ENCODE measurements at places on chromosomes 7 and 10.

- DNase-seq, result no peak
Measured at GRCh38 chr7:124893140-124893827, 36.3 kb downstream of the POT1 start.

- no peak for DNase-seq
Measured at GRCh38 chr10:24272374-24272773, 63.4 kb downstream of the KIAA1217 start.

DNA sequence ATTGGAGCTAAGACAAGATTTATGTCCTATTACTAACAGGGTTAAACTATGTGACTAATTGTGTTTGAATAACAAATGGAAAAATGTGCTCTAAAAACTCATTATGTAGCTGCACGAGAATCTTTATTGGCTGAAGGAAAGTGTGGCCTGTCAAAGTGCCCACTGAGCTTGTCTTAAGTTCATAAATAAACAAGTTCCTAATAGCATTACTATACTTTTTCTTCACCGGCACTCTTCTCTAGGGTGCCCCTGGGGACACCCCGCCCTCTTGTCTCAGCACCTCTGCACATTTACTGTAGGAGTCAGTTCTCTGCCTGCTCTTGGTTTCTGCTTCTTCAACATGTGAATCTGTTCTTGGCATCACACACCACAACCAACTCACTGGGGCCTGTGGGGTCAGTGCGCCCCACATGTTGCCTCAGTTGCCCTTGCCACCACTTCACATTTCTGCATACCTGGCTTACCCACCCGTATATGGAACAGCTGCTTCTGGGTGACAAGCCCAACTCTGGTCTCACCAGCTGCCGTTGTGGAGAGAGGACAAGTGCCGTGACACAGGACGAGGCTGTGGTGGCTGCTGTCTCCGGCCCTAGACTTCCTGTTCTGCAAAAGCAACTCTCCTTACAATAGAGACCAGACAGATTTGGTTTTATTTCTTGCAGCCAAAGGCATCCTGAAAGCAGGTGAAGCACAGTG lies 96.3 kb upstream of the DDC start:
- no peak for DNase-seq

DNA sequence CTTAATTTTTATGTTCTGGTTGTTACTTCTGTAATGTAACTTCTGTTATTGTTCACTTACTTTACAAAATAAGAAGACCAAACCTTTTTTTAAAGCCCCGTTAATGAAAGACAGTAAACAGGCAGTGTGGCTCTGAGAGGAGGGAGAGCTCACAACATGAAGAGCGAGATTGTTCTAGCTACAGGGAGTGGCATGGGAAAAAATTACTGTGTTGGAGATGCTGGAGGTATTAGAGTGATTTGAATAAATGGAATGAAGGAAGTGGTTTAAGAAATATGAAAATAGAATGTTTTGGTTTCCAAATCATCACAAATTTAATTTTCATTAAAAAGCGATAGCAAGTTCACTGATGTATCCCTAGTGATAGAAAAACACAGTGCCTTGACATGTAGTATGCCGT lies 31.8 kb downstream of the REEP3 start:
- DNase-seq, result no peak

- DNase-seq, result no peak
Measured at GRCh38 chr10:112124866-112125265, 58.7 kb downstream of the GPAM start.

DNA sequence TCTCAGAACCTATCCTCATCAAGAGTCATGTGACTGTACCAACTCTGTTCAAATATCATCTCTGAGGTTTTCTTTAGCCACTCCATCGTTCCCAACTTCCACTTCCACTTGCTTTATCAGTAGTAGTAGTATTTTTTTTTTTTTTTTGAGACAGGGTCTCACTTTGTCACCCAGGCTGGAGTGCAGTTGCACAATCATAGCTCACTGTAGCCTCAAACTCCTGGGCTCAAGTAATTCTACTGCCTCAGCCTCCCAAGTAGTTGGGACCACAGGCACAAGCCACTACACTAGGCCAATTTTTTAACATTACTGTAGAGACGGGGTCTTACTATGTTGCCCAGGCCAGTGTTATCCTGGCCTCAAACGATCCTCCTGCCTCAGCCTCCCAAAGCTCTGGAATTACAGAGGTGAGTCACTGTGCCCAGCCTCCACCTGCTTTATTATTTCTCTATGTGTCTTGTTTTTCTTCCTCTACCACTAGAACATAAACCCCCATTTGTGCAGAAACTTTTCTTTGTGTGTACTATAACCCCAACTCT lies 5.9 kb downstream of the NCAPG2 start:
- DNase-seq, result no peak
